ENCODE measurements at places on chromosomes 7 and 10. TPM values are rescaled to one million over a fixed set of nuclear protein-coding genes. Genes with fewer than 3 reads are reported as not detected.

SPDYE2 gene
- not detected for total RNA-seq

KNDC1 gene
- total RNA-seq: 0.56 TPM

PPP3CB gene
- total RNA-seq: 40.0 TPM

GRK5 gene
- total RNA-seq: 11.9 TPM

NEUROG3 gene
- total RNA-seq: not detected

SPDYE3 gene
- not detected for total RNA-seq

TAC1 gene
- total RNA-seq: not detected

C10orf67 gene
- total RNA-seq: 0.18 TPM

PTPRN2 gene
- total RNA-seq: under 0.01 TPM

GRCh38 chr7:10122551-10123100 lies 851.0 kb upstream of the PHF14 start:
- H3K27me3 ChIP-seq: no peaks in the 10 kb centered on the region
- H3K36me3 ChIP-seq: no peaks in the 10 kb centered on the region
- H3K4me3 ChIP-seq: no peak overlapping the region
- no peak for DNase-seq
- H3K27ac ChIP-seq: no peak overlapping the region

- peaks cover 36% of the 10 kb centered on the region for H3K4me1 ChIP-seq
- H3K36me3 ChIP-seq: no peaks in the 10 kb centered on the region
- peak overlapping the region; percentile 55 for H3K27ac ChIP-seq
- peaks cover 6% of the 10 kb centered on the region for H3K27me3 ChIP-seq
- no peak for DNase-seq
Measured at GRCh38 chr7:151756866-151757265, 120.0 kb downstream of the PRKAG2 start.

- H3K27me3 ChIP-seq: no peaks in the 10 kb centered on the region
- H3K4me1 ChIP-seq: no peaks in the 10 kb centered on the region
- DNase-seq: no peak
- no peaks in the 10 kb centered on the region for H3K36me3 ChIP-seq
- H3K27ac ChIP-seq: no peak overlapping the region
Measured at GRCh38 chr10:8449909-8450308, 395.4 kb downstream of the GATA3 start.

DNA sequence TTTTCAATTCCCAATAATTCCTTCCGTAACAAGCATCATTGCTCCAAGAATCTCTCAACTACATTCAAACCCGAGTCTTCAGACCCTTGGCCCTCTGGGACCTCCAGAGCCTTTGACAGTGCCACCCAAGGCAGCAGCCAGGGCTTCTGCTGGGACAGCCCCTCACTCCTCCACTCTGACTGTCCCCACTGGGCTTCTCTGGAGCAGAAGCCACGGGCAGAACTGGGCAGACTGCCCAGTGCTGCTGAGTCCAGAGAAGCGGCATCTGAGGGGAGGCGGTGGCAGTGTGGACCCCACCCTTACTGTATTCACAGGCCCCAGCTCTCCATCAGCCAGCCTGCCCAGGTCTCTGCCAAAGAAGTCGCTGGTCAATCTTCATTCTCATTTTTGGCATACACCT lies 8.8 kb downstream of the CYREN start:
- no peak overlapping the region for H3K27ac ChIP-seq
- H3K4me3 ChIP-seq: no peak overlapping the region
- peaks cover 16% of the 10 kb centered on the region for H3K4me1 ChIP-seq
- no peak for DNase-seq
- no peaks in the 10 kb centered on the region for H3K27me3 ChIP-seq

- no peak for DNase-seq
- no peaks in the 10 kb centered on the region for H3K4me1 ChIP-seq
- no peak overlapping the region for H3K27ac ChIP-seq
- no peak overlapping the region for H3K4me3 ChIP-seq
- H3K36me3 ChIP-seq: peaks cover 17% of the 10 kb centered on the region
Measured at GRCh38 chr7:5441840-5442503, 18.3 kb upstream of the TNRC18 start.

- DNase-seq: no peak
- H3K27me3 ChIP-seq: no peaks in the 10 kb centered on the region
- no peak overlapping the region for H3K27ac ChIP-seq
- H3K4me3 ChIP-seq: no peak overlapping the region
- no peaks in the 10 kb centered on the region for H3K4me1 ChIP-seq
- H3K36me3 ChIP-seq: no peaks in the 10 kb centered on the region
Measured at GRCh38 chr10:85212526-85212925, 884.1 kb downstream of the CCSER2 start.

DNA sequence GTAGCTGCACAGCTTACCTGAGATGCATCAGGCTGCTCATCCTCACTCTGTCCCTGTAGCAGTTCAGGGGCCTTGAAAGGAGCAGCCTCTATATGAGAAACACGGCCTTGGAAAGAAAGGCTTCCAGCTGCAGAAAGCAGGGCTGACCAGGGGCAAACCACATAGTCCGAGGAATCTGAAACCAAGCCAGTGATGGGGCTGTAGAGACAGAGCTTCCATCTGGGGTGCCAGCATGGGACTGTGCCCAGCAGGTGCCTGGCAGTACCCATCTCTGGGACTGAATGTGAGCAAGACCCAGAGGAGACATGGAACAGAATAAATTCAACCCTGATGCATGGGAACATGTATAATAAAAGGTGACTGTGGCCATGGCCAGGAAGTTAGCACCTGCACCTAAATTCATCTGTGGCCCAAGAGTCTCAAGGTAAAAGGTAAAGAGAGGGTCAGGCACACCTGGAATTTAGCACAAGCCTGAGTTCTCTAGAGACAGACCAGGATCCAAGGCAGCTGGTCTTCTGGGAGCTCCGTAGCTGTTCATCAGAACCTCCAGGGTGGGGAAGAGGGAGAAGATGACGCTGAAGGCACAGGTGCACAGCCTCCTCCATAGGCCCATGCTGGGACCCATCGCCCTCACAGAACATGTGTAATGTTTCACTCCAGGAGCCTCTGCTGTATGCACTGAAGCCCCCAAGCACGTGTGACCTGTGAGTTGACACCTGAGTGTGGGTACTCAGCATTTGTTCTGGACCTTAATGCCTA lies 25.3 kb downstream of the FRMPD2 start:
- peaks cover 8% of the 10 kb centered on the region for H3K27me3 ChIP-seq
- H3K4me3 ChIP-seq: no peak overlapping the region
- DNase-seq: no peak
- no peak overlapping the region for H3K27ac ChIP-seq
- no peaks in the 10 kb centered on the region for H3K36me3 ChIP-seq

- peak overlapping the region; percentile 38 for H3K27ac ChIP-seq
- H3K4me3 ChIP-seq: no peak overlapping the region
- no peaks in the 10 kb centered on the region for H3K36me3 ChIP-seq
Measured at GRCh38 chr7:131234719-131235488, 92.8 kb upstream of the MKLN1 start.

DNA sequence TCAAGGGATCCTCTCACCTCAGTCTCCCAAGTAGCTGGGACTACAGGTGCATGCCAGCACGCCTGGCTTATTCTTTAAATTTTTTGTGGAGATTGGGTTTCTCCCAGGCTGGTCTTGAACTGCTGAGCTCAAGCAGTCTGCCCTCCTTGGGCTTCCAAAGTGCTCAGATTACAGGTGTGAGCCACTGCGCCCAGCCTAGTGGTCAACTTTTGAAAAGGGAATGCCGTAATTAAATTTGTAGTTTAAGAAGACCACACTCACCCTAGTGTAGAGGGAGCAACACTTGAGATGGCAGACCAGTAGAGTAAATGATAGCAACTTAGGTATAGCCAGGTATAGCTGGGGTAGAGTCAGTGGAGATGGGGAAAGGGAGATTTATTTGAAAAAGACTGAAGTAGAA lies 17.6 kb downstream of the ZRANB1 start:
- peaks cover 7% of the 10 kb centered on the region for H3K36me3 ChIP-seq
- peaks cover 12% of the 10 kb centered on the region for H3K4me1 ChIP-seq
- no peak overlapping the region for H3K27ac ChIP-seq
- no peak for DNase-seq
- H3K4me3 ChIP-seq: no peak overlapping the region

GRCh38 chr7:102273749-102274712 lies 12.6 kb upstream of the SH2B2 start:
- no peaks in the 10 kb centered on the region for H3K36me3 ChIP-seq
- no peaks in the 10 kb centered on the region for H3K27me3 ChIP-seq
- no peak overlapping the region for H3K4me3 ChIP-seq
- 0 out of 2 replicates have a peak overlapping the region, but pooled peaks have one; percentile 5 for H3K27ac ChIP-seq

GRCh38 chr7:17940951-17941431 lies 697 bp upstream of the SNX13 start:
- H3K4me3 ChIP-seq: peak overlapping the region; percentile 87
- DNase-seq: no peak
- no peaks in the 10 kb centered on the region for H3K4me1 ChIP-seq
- no peaks in the 10 kb centered on the region for H3K27me3 ChIP-seq
- no peaks in the 10 kb centered on the region for H3K36me3 ChIP-seq

DNA sequence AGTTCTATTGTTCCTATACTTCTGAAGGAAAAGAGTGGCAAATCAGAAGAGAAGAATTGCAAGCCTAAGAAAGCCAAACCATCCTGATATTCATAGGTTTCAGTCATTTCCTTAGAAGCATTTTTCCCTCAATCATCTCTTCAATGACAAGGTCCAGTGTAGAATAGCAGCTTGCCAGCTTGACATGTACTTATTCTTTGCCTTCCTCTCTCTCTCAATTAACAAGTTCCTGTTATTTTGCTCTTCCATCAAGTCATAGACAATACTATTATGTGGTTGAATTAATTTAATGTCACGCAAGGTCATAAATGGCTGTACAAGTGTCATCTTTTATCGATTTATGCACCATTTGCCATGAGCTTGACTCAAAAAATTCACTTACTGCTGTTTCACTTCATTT lies 216.3 kb upstream of the MBL2 start:
- no peaks in the 10 kb centered on the region for H3K4me1 ChIP-seq
- no peak overlapping the region for H3K27ac ChIP-seq
- no peak overlapping the region for H3K4me3 ChIP-seq
- no peaks in the 10 kb centered on the region for H3K27me3 ChIP-seq
- no peaks in the 10 kb centered on the region for H3K36me3 ChIP-seq

DNA sequence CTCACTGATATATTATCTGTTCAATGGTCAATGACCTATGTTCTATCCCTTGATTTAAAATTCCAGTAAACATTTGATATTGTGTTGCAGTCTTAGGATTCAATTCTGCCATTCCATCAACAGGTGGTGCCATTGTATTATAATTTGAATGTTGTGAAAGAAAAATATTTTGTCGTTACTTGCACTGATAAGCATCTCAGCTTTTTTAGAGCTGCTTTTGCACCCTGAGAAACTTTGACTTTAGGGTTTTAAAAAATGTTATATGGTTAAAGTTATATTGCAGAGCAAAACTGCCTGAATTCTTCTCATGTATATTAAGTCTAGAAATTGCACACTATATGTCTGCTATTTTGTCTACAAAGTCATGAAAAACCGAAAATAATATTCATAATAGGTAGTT lies 18.8 kb upstream of the MINDY3 start:
- peak; percentile 40 for DNase-seq
- no peak overlapping the region for H3K4me3 ChIP-seq
- H3K27ac ChIP-seq: no peak overlapping the region
- no peaks in the 10 kb centered on the region for H3K4me1 ChIP-seq

- no peak overlapping the region for H3K27ac ChIP-seq
- H3K4me1 ChIP-seq: peaks cover 9% of the 10 kb centered on the region
- no peaks in the 10 kb centered on the region for H3K36me3 ChIP-seq
- DNase-seq: peak; percentile 75
- H3K27me3 ChIP-seq: no peaks in the 10 kb centered on the region
Measured at GRCh38 chr7:47804767-47805545, 143.3 kb downstream of the PKD1L1 start.

DNA sequence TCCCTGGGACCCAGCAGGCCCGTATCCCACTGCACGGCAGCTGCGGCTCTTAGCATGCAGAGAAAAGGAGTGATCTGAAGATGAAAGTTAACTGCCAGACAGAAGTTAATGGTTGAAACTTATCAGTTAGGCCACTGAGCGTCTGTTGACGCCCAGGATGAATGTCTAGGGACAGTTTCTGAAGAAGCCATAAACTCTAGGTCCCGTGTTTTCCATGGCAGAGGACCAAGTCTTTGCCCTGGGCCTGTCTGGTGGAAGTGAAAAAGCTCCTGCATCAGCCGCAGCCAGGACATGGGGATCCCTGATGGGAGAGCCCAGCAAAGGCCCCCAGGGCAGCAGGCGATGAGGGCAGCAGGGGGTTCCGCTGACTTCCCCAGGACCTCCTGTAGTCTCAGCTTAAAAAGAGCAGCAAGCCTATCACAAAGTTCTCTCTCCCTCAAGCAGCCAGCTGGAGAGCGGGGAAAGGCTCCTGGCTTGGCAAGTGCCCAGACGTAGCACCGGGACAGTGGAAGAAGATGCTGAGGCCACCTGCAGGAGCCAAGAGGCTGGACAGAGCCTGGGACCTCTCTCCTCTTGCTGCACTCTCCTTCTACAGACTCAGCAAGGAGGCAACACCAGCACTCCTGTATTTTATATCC lies 79.6 kb downstream of the TNS3 start:
- peak overlapping the region; percentile 96 for H3K27ac ChIP-seq
- H3K27me3 ChIP-seq: no peaks in the 10 kb centered on the region
- no peak overlapping the region for H3K4me3 ChIP-seq
- peaks cover 52% of the 10 kb centered on the region for H3K4me1 ChIP-seq
- no peak for DNase-seq
- H3K36me3 ChIP-seq: peaks cover 27% of the 10 kb centered on the region

DNA sequence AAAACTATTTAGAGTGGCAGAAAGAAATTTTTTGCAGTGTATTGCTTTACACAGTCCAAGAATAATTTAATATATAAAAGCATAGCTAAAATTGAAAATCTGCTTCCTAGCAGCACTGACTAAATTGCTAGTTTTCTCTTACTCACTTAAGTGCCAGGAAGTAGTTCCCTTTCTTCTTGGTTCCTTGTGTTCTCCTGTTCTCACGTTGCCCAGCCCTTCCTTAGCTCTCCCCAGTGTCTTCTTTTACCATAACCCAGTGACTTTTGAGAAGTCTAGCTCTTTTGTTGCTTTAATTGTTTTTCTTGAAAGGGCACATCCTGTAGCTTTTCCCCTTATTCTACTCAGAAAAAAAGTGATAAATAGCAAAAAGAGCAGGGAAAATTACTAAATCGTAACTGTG lies 215.5 kb downstream of the THSD7A start:
- no peak overlapping the region for H3K4me3 ChIP-seq
- no peaks in the 10 kb centered on the region for H3K4me1 ChIP-seq
- H3K36me3 ChIP-seq: no peaks in the 10 kb centered on the region
- H3K27me3 ChIP-seq: no peaks in the 10 kb centered on the region
- no peak overlapping the region for H3K27ac ChIP-seq

GRCh38 chr10:124652200-124652599 lies 92.0 kb downstream of the FAM53B start:
- H3K36me3 ChIP-seq: no peaks in the 10 kb centered on the region
- peaks cover 22% of the 10 kb centered on the region for H3K4me1 ChIP-seq
- no peak overlapping the region for H3K4me3 ChIP-seq
- no peaks in the 10 kb centered on the region for H3K27me3 ChIP-seq

DNA sequence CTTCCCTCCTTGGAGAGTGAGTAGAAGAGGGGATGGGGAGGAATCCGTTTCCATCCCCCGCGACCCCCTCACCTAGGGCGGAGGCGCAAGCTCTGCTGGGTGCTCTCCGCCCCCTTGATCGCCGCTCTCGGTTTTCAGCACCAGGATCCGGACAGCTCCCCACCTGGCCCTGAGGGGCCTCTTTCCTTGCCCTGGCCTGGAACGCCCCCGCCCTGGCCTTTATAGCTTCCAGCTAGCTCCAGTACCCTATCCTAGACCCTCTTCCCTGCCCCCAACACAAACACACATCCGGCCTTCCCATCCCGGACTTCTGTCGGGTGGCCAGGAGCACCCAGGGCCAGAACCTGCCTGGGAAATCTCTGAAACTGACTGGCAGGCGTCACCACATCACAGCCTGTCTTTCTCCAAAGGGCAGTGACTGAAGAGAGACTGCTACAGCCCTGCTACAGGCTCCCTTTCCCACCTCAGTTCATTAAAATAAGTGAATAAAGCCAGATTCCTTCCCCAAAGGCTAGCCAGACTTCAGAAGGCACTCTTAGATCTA lies 72.3 kb upstream of the LEP start:
- peaks cover 66% of the 10 kb centered on the region for H3K27me3 ChIP-seq
- no peak for DNase-seq
- H3K4me3 ChIP-seq: no peak overlapping the region
- H3K27ac ChIP-seq: no peak overlapping the region
